ENCODE measurements at places on chromosomes 7 and 10. TPM values are rescaled to one million over a fixed set of nuclear protein-coding genes. Genes with fewer than 3 reads are reported as not detected.
A peak's percentile ranks its signal among the peaks of the same experiment; 100 is the strongest.

- H3K4me1 ChIP-seq, result peaks cover 3% of the 10 kb centered on the region
- peak overlapping the region; percentile 82 for H3K27ac ChIP-seq
- no peak for DNase-seq
- H3K27me3 ChIP-seq, result no peaks in the 10 kb centered on the region
Measured at GRCh38 chr7:151460474-151460855, 20.5 kb upstream of the CRYGN start.

DNA sequence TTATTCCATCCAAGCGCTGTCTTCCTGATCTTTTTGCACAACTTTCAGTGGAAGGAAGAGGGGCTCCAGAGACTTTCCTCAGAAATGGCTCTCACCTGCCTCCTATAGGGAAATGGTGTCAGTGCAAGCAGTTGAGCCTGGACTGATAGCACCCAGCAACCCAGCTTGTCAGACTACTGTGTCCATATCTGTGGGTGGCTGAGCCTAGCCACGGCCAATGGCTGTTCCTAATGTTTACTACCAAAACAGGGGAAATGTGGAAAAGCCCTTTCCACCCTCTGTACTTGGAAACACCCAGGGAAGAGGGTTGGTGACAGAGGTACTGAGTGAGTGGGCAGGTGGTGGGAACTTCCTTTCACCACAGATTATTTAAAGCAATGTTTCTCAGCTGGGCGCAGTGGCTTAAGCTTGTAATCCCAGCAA lies 4.3 kb upstream of the YKT6 start:
- H3K27me3 ChIP-seq, result peaks cover 11% of the 10 kb centered on the region
- H3K36me3 ChIP-seq, result no peaks in the 10 kb centered on the region
- DNase-seq, result no peak
- H3K27ac ChIP-seq, result no peak overlapping the region
- peaks cover 5% of the 10 kb centered on the region for H3K4me1 ChIP-seq

DNA sequence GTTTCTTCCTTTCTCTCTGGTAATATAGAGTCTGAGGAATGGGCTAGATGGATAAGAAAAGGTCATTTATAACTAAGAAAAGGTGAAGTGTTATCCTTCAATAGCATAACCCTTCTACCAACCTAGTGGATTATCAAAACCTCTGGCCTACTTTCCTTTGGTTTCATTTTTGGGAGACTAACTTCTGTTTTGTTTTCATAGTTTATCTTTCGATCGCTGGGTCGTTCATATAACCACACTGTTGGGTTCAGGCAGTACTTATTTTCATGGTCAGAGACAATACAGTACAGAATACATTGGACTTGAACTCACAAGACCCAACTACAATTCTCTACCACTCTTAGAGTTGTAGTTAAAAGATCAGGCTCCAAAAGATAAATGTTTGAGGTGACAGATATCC lies 86.5 kb downstream of the UBE2H start:
- H3K36me3 ChIP-seq, result no peaks in the 10 kb centered on the region
- no peak overlapping the region for H3K4me3 ChIP-seq
- H3K4me1 ChIP-seq, result peaks cover 20% of the 10 kb centered on the region
- no peak for DNase-seq

GRCh38 chr10:131693766-131694165 lies 207.0 kb upstream of the PPP2R2D start:
- no peaks in the 10 kb centered on the region for H3K36me3 ChIP-seq
- no peak overlapping the region for H3K27ac ChIP-seq
- H3K27me3 ChIP-seq, result no peaks in the 10 kb centered on the region
- no peak for DNase-seq
- no peak overlapping the region for H3K4me3 ChIP-seq
- H3K4me1 ChIP-seq, result no peaks in the 10 kb centered on the region

DNA sequence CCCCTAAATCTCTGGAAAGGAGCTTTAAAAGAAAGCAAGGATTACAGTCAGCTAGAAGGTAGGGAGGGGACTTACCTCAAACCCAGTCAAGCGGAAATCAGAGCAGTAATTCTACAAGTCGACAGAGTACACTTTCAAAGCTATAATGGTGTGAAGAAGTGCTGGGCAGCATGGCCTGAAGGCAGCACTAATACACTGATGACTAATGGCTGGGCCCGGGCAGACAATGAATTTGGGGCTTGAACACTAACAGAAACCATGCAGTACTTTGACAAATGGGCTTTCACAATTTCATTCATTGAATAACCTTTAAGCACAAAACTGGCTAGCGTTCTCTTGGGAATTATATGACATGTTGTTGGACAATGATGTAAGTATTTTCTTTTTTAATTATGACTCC lies 4.7 kb downstream of the GLI3 start:
- H3K36me3 ChIP-seq, result no peaks in the 10 kb centered on the region
- no peak overlapping the region for H3K27ac ChIP-seq
- H3K4me1 ChIP-seq, result peaks cover 31% of the 10 kb centered on the region
- H3K27me3 ChIP-seq, result peaks cover 69% of the 10 kb centered on the region

DNA sequence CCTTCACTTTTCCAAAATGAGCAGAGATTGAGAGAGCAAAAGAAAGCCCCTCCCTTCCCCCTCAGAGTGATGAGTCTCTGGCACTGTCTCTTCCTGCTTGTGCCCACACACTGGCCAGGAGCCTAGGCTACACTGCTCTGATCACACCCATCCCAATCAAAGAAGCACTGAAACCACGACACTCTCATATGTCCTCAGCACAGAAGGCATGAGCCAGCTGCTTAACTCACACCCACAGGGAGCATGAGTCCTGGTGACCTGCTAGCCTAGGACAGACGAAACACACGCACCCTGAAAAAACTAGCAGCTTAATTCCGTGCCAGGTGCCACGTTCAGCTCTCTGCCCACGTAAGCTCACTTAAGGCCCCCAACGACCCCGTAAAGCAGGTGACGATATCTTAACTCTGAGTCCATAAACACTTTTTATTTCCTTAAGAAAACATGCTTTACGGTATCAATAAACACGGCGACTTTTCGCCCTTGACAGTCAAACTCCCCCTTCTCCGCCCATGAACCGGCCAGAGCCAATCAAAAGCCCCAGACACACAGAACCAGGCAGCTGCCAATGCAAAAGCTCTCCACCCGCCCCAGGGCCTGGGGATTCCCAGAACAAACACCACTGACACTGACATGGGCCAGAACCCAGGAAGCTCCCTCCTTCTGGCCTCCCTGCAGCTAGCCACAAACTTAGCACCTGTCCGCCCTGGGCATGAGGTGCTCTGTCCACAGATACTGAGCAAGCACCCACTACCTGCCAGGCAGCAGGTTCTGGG lies 69.0 kb downstream of the TNRC18 start:
- DNase-seq, result no peak
- peaks cover 59% of the 10 kb centered on the region for H3K36me3 ChIP-seq
- no peak overlapping the region for H3K4me3 ChIP-seq
- peaks cover 27% of the 10 kb centered on the region for H3K4me1 ChIP-seq
- H3K27me3 ChIP-seq, result no peaks in the 10 kb centered on the region

- no peak for DNase-seq
- H3K27ac ChIP-seq, result no peak overlapping the region
- H3K27me3 ChIP-seq, result no peaks in the 10 kb centered on the region
- H3K4me1 ChIP-seq, result peaks cover 21% of the 10 kb centered on the region
- H3K36me3 ChIP-seq, result no peaks in the 10 kb centered on the region
- no peak overlapping the region for H3K4me3 ChIP-seq
Measured at GRCh38 chr7:12729112-12729511, 41.7 kb downstream of the ARL4A start.

The ZNF467 gene
- 37.6 TPM for total RNA-seq

The RARRES2 gene
- total RNA-seq, result 102 TPM

The ANKRD22 gene
- 5.0 TPM for total RNA-seq

The EIF3A gene
- total RNA-seq, result 85.1 TPM
